ENCODE measurements at places on chromosomes 1 and 21.
A peak's percentile ranks its signal among the peaks of the same experiment; 100 is the strongest.

DNA sequence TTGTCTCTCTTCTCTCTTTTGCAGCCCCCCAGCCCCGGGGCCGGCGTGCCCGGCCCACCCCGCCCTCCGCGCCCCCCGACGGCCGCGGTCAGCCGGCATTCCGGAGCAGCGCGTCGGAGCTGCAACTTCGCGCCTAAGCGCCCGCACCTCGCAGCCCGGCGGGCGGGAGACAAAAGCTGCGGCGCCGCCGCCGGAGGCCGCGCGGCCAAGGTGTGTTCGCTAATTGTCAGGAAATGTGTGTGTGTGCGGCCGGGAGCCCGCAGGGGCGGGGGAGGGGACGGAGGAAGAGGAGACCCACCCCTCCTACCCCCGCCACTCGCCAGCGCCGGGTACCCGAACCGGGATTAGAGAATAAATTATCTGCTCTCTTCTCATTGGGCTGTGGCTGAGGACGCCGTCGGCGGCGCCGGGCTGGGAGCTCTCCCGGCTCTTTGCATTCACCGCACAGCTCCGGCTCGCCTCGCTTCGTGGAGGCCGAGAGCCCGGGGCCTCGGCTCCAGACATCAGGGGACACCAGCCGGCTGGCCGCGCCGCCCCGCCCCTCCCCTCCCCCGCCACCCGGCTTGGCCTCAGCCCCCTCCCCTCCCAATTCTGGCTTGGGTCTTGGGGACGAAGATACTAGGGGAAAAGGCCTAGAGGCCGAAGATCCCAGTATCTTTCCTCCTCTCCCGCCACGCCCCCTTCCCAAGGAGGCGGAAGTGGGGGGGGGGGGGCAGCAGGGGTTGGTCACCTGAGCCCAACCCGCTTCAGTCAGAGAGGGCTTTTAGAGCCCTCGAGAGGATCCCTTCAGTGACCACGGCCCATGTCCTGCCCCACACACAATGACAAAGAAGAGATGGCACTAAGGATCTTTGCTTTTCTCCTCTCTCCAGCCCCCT is 1.3 kb upstream of the BLACAT1 start:
- DNase-seq = peak; percentile 55

DNA sequence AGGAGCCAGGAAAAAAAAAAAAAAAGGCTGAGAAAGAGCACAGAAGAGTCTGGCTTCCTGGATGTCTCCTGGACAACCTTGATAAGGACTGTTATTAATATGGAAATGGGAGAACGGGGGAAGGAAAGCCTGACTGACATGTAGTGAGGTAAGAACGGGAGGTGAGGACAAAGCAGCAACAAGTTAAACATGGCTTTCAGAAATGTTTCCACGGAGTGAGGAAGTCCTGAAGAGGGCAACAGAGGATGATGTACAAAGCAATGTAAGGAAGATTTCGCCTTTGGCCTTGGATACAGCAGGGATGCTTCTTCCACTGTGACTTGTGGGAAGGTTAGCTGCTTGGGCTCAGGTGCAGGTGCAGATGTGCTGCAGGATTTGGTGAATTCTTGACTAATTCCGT is 11.9 kb upstream of the NIBAN1 start:
- DNase-seq = no peak

DNA sequence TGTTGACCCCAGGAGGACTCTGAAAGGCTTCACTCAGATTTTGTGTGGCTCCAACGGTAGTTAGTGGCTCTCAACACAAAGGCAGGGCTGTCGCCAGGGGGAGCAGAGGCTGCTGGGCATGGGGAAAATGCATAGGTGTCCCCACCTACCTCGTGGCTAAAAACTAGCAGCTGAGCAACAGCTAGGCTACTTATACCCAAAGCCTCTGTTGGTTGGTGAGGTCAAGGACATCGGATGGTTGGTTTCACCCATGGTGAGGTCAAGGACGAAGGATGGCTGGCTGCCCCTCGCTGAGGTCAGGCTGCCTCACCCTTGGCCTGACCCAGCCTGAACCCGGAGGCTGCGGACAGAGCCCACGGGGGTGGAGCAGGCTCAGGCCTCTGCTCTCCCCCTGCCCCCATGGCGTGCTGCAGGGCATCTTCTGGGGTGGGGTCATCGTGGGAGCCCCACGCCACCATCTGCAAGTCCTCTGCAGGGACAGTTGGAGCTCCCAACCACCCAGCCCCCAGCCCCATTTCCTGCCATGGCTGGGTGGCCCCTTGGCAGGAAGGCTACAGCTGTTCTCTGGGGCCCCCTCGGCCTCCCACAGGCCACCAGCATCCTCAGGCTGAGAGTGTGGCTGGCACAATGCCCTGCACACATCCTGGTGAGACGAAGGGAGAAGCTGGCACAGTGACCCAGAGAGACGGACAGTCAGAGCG is 8.5 kb upstream of the GNB1 start:
- DNase-seq = no peak

- no peak for DNase-seq
These were observed 198.1 kb downstream of the SLC35F3 start for GRCh38 chr1:234102583-234102982.

DNA sequence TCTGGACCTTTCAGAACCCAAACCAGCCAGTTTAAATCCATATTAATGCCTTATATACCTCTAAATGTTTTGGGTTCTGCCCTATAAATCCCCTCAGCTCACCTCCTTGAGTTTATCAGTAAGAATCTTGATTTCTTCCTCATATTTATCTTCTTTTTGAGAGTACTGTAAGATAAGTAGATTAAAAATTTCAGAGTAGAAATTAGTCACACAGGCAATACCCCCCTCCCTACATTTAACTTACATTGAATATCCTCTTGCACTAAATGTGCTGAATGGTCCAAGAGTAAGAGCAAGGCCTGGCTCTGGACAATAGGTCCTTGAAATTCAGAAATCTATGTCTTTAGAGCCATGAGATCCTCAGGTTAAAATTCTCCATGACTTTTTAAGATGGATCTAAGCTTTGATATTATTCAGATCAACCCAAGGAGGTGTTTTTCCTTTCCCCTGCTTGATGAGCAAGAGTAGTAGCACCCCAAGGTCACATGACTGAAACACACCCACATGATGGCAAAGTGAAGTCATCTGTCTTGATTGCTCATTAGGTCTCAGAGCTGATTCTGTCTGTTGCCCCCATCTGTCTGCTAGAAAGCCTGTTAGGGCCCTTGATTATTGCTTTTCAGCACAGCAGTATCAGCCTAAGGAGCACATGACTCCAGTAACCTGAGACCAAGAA is 15.8 kb upstream of the NUP210L start:
- no peak for DNase-seq

DNA sequence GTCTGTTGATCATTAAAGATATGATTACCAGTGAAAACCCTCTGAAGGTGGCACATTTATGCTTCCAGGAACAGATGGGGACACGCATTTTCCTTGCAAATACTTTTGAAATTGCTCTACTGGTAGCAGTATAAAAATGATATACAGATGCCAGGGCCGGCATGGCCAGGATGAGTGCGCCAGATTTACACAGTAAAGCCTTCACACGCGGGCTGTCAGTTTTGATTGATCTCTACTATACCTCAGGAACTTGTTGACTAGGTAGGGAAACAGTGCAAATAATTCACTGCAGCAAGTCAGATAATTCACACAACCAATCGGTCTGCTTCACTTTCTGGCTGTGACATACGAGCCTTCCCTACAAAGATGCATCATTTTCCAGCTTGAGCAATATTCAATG is 123.2 kb upstream of the BARHL2 start:
- no peak for DNase-seq

DNA sequence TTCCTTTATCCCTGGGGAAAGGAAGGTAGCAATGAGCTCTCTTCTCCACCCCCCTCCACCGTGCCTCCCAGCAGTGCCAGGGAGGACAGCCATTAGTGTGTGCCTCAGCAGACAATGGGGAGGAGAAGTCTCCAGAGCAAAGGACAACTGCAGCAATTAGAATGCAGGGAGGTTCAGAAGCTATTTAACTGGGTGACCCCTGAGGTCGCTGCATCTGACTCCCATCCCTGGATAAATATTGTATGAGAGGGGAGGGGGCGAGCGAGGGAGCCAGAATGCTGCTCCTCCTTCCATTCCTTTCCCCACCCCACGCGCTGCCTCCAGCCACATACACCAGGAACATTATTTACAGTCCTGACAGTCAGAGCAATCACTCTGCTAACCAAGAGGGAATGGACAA is 59.0 kb downstream of the ERI3 start:
- no peak for DNase-seq

GRCh38 chr1:115564201-115564600 is 77.6 kb upstream of the VANGL1 start:
- DNase-seq = no peak

DNA sequence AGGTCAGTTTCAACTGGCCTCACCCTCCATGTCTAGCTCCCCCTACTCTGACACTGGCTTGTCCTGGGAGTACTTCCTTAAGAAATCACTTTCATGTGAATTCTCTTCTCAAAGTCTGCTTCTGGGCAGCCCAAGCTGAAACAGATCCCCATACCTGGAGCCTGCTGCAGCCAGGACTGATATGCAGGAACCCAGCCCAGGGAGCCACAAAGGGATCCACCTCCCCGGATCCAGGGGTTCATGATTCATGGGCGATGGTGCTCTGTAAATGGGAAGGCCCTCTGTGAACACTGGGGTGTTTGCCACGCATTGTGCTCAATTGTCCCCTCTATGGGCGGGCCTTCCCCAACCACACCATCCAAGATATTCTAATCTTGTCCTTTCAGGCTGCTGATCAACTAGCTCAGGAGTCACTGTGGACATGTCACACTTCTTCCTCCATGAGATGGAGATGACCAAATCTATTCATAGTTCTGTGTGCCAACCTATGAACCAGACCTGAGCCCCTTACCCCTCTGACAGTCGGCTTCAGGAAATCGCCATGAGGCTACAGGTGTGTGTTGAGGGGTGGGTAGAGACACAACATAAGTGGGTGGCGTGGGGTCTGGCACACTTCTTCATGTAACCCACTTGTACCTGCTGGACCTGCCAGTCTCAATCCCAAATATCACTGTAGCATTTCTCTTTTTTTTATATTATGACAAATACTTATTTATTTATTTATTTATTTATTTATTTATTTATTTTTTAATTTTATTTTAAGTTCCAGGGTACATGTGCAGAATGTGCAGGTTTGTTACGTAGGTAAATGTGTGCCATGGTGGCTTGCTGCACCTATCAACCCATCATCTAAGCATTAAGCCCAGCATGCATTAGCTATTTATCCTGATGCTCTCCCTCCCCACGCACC is 41.8 kb downstream of the RUNX3 start:
- no peak for DNase-seq

GRCh38 chr1:36714301-36714700 is 231.6 kb upstream of the CSF3R start:
- no peak for DNase-seq

- DNase-seq = no peak
These were observed 15.4 kb downstream of the NGF start for GRCh38 chr1:115322631-115323030.

- peak; percentile 57 for DNase-seq
These were observed 33.4 kb downstream of the QSOX1 start for GRCh38 chr1:180188091-180188506.

DNA sequence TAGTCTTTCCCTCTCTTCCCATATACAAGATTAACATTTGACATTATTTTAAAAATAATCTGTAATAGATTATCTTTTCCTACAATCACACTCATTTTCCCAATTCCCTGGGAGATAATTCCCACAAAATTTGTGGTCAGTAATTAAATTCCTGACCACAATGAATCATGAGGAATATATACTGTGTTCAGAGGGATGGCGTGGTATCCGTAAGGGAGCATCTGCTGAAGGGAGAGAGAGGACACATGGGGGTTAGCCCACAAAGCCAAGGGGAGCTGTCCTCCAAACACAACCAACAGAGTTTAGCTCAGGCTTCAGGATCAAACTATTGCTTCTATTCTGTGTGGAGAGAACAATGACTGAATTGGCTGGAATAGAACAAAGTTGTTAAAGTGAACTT is 57.1 kb upstream of the PPP2R5A start:
- no peak for DNase-seq

DNA sequence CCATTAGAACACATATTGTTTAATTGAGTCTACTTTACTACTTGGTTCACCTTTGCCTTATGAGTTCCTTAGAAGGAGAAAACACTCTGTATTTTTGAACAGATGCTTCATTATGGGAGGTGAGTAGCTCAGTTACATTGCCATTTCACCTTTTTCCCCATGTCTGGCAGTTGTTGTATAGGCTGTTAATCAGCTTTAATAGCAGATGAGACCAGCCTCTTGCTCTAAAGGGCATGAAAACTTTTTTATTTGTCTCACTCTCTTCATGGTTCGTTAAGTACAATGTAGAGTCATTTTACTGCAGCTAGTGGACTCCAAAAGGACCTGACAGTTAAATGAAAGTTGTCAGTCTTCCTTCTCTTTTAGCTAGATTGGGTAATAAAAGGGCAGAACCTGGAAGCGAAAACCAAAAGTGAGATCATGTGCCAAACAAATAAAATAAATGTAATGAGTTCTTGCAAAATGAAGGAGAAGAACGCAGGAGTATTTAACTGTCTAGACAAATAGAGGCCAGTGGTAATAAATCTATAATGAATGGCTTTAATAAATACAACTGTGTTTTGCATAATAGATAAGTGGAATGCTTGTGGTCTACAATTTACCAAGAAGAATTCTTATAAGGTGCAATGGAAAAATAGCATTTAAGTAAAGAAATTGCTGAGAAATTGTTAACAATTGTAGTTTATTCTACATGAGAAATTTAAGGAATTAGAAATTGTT is 180.0 kb upstream of the NEGR1 start:
- DNase-seq = no peak

Measured in progenitor cell of endocrine pancreas (in vitro differentiated cells).